ENCODE measurements at places on chromosomes 2 and 18. TPM values are rescaled to one million over a fixed set of nuclear protein-coding genes. Genes with fewer than 3 reads are reported as not detected.

Gene TPO
- total RNA-seq = not detected

Gene MEP1B
- not detected for total RNA-seq

Gene CFAP65
- not detected for total RNA-seq

Gene FEV
- total RNA-seq = not detected

Gene ADAM23
- 2.5 TPM for total RNA-seq

Gene TMEM182
- 2.1 TPM for total RNA-seq

Gene LYPD6
- total RNA-seq = 0.29 TPM

Gene CTLA4
- 1.4 TPM for total RNA-seq

Gene AQP12B
- not detected for total RNA-seq

Gene TCF23
- total RNA-seq = not detected

Gene TSN
- total RNA-seq = 48.2 TPM

Gene LRRC30
- total RNA-seq = not detected

Gene NCKAP5
- 40.8 TPM for total RNA-seq

Gene MIB1
- total RNA-seq = 31.3 TPM

Gene MTIF2
- 19.6 TPM for total RNA-seq

DNA sequence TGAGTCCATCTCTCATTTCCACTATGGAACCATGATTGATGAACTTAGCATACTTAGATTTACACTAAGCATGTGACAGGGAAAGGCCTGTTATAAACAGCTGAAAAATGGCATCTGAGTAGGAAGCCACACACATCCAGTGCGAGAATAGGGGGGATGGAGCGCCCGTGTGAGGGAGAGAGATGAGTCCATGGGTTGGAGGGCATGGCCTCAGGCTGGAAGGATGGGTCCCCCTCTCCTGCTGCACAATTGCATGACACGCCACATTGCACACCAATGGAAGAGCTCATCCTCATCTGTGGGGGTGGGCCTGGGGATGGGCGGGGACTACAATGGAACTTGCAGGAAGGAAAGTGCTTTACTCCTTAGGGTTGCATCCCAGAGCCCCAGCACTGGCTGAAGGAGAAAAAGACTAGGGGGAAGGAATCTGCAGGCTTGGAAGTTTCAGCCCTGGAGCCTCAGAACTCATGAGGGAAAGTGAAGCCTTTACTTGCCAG lies 46.4 kb upstream of the CXCR4 start:
- no peak for DNase-seq

GRCh38 chr18:55462652-55463051 lies 125.3 kb downstream of the TCF4 start:
- DNase-seq = no peak

DNA sequence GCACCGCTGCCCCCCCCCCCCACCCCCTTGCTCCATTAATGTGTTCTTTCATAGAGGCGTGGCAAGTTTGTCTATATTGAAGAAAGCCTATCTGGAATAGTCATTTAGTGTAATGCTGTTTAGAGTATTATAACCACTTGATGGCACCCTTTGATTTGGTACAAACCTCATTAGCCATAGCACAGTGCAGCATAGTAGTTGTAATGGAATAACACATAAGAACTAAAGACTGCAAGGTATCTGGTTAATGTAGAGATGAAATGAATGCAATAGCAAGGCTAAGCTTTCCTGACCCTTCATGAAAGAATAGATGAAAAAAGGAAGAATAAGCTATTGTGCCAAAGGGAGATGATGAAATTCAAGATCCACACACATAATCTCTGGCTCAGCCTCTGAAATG lies 81.9 kb downstream of the EHBP1 start:
- DNase-seq = no peak

DNA sequence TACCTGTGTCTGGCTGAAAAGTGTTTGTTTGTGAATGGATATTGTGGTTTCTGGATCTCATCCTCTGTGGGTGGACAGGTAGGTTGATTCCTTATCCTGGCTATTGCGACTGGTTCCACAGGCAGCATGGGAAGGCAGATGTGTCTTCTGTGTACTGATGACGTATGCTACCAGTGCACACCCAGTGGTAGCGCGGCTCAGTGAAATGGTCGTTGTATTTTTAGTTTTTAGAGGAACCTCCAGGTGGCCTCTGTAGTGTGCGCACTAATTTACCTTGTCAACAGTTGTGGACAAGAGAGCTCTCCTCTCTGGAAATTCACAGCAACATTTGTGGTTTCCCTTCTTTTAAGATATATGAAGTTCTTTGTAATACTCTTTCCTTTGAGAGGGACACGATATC lies 52.5 kb downstream of the CCDC74A start:
- no peak for DNase-seq

DNA sequence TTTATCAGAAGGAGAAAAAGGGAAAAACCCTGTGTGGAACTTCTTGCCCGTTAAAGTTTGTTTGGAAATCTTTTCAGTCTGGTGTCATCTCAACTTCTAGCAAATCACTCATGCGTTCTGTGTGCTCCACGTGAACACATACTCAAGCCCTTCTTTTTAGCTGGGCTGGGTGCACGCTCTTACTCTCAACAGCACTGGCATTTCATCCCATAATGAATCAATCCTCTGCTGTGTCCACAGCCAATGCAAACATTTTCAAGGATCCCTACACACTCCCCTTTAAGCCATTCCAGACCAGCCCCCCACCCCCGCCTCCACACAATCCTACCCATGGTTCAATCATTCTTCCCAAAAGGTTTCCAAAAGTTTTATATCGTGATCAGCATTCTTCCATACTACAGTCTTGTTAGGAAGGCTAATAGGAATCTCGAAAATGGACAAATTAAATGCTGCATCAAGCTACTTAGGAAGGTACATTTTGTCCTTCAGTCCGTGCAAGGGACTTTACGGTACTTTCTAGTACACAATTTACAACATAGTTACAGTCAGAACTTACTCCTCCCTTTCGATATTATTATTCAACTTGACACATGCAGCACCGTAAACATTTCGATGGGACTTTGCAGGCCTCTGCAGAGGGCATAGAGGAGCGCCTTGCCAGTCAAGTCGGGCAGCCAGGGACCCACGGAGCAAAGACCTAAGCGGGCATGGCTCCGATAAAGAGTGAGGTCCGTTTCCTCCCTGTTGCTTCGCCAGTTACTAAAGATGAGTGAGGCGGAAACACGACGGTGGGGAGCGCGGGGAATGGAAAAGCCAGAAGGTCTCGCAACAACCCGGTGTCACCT lies 1.4 kb downstream of the PTGR3 start:
- no peak for DNase-seq

GRCh38 chr18:8785855-8786482 lies 80.6 kb downstream of the MTCL1 start:
- no peak for DNase-seq

GRCh38 chr2:46506131-46506706 lies 26.9 kb downstream of the TMEM247 start:
- DNase-seq = no peak

DNA sequence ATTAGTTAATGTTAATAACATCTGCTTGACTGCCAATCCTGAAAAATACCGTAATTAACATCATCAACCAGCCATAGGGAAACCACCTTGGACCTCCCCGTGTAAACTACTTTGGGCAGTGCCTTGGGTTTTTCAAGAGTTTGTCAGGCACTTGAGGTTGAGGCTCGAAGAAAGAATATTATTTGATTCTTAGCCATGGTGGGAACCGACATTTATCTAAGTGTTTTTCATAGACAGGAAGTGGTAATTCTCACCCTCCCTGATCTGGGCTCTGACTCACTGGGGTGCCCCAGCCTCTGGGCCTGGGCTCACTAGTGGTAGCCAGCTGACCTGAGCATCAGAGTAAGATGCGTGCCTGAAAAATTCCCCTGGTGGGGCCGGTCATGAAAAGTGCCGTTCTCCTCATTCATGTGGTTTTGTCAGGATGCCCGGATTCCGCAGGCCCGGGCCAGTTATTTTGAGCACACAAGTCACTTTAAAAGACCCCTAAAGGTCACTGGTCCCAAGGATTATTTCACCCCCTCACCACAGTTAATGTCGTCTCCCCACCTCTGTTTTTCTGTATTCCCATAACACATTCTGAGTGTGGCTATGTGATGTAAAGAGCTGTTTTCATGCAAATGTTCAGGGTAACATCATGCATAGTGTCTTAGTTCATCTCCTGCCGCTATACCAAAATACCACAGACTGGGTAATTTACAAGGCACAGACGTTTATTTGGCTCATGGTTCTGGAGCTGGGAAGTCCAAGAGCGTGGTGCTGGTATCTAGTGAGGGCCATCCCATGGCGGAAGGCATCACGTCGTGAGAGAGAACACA lies 21.6 kb upstream of the SPATA3 start:
- DNase-seq = no peak

GRCh38 chr2:209960045-209960444 lies 42.4 kb upstream of the RPE start:
- no peak for DNase-seq

DNA sequence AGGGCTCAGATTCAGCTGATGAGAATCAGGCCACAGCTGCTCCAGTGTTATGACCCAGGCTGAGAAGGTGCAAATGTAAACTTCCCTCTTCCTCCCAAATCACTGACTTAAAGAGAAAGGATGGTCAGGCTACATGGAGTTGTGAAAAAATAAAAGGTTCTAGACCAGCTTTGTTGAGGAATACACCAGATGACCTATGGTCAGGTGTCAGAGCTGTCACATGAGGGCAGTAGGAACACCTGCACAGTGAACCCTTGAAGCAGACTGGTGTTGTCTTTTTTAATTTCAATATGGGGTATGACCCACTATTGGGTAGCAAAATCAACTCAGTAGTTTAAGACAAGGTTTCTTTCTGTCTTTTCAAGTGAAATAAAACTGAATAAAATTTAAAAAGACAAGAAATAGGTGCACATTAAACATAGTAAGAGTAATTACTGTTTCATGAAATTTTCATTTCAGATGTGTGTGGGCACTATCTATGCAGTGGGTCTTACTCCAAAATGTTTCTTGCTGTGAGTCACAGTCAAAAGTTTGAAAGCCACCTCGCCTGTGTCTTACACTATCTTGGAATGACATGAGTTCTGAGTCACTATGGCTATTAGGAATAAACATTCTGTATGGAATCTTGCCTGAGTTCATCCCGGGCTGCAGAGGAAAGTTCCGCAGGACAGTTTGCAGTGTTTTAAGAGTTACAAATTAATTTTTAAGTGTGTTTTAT lies 83.6 kb downstream of the ACVR1 start:
- no peak for DNase-seq

DNA sequence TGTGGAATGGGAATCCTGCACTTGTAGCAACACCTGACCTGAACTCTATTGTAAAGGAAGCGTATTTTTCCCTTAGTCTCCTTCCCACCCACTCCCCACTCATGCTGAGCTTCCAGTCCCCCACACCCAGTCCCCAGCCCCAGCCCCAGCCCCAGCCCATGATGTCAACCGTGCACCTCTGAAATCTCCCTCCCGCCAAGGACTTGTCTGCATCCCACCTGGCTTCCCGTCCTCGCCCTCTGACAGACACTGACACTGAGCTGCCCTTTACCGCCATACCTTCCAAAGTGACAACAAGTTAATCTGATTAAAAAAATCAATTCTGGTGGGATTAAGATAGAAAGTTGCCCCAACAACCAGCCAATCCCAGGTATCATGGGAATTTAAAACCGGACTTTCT lies 213.6 kb upstream of the CELF4 start:
- no peak for DNase-seq

GRCh38 chr2:97726261-97727064 lies 13.1 kb downstream of the ZAP70 start:
- peak; percentile 42 for DNase-seq

DNA sequence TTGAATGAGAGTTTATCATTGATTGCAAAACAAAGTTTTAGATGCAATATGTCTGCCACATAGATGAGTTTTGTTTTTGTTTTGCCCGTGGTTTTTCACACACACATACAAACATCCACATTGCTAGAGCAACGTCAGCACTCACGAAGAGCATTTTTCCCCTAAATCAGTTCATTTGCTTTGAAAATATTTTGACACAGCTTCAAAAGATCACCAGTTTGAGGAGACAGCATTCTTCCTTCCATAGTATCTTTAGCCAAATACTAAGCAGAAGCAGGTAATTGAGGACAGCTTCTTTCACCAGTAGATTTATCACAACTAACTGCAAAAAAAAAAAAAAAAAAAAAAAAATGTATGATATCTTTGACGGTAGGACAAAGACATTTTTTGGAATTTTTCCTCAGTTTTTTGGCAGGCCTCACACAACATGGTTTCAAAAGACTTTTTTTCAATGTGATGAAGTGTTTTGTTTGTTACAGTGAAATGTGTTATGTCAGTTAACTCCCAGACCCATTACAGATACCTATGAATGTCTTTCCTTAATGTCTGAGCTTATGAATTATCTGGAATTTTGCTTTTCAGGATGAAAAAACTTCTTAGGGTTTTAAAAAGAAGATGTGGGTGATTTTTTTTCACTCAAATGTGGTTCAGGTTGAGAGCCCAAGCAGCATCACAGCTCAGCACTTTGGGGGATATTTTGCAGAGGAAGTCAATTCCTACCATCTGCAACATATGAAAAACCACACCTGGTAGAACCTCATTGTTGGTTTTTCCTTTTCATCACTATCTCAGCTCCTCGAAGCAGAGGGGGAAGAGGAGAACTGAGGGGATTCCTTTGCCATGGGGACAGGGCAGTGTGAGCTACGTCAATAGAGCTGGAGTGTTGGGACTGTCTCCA lies 31.6 kb downstream of the AOX1 start:
- no peak for DNase-seq

- DNase-seq = no peak
These were observed 319.4 kb upstream of the KCNH7 start for GRCh38 chr2:163157891-163158496.

DNA sequence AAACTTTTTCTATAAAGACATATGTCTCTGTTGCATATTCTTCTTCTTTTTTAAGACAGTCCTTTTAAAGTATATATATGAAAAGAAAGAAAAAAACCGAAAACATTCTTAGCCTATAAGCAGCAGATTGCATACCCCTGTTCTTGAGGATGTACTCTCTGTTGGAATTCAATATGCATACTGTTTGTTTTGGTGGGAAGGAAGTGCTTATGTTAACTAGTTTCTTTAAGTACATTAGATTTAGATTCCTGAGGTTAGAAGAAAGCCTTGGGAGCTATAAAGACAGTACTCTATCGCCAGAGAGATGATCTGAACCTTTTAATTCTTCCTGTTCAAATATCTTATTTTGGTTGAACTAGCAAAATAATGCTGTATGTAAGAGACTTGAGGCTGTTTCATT lies 46.8 kb upstream of the TBR1 start:
- DNase-seq = no peak

GRCh38 chr18:49733896-49734585 lies 79.3 kb downstream of the ACAA2 start:
- DNase-seq = no peak

DNA sequence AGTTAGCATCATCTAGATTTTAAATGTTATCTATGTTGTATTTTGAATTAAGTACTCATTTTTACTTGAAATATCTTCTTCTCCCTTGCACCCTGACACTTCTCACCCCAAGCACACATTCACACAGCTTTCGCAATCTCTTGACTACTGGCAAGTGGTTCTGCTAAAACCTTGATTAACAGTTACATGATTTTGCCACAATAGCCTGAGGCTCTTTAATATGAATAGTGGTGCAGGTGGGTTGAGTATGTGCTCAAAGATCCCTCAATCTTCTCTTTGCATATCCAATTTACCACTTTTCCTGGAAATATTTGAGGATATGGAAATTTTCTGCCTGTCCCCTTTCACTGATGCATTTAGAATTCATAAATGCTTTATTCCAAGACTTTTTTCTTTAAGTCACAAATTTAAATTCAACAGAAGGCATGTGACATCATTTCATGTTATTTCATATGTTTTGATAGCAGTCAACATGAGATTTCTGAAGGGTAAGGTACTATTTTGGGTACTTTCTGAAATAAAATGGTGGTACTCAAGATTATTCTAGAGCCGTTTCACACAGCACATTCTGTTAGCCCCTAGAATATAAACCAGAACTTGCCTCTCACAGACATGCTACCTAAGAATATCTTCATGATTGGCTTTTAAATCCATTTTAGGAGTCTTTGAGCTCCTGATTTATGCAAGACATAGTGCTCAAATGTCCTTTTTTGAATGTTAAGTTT lies 339.7 kb downstream of the RPRM start:
- no peak for DNase-seq
